CD14-positive monocyte (primary cell): ENCODE measurements at places on chromosomes 13 and 19.

- no peak for DNase-seq
These were observed 2.2 kb downstream of the CBY2 start for GRCh38 chr13:45704211-45704739.

- DNase-seq = no peak
These were observed 326.0 kb upstream of the SPRY2 start for GRCh38 chr13:80666782-80667552.

- no peak for DNase-seq
These were observed 12.7 kb upstream of the ZNF443 start for GRCh38 chr19:12453495-12453894.

DNA sequence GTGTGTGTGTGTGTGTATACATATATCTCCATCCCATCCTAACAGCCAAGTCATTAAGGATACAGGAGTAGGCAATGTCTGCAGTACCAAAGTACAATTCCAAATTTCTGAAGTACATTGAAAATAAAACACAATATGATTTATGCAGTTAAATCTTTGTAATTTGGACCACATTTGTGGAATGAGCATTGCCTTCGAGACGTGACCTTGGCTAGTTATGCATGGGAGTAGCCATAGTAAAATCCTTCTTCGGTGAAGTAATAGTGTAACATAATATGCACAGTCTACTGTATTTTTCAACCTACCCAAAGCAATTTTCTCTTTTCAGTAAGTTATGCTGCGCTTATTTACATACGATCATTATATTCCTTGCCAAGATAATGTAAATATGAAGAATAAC, 665.7 kb upstream of the GPC6 start:
- no peak for DNase-seq
